NCI-H146 (cell line): ENCODE measurements at places on chromosomes 1 and 21.

DNA sequence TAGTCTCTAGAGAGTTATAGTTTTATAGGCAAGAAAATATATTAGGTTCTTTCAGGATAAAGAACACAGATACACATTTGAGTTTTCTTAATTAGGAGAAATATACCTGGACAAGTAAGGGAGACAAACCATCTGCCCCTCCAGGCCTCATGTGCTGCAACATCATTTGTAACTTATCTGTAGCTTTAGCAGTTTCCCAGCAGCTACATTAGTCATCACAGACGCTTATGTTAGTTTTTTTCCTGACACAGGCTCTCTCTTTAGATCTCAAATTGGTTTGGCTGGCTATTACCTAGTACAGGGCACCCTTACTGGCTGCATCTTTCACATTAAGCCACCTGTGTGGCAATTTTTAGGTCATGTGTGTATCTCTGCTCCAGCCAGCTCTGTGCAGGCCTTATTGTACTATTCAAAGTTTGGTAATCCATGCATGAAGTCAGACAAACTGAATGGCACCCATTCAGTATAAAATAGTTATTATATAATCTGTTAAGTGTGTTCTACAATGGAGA is 25.9 kb downstream of the GNPAT start:
- DNase-seq = no peak

- no peak for DNase-seq
Observed at GRCh38 chr1:215079456-215079855, 3.1 kb upstream of the KCNK2 start.

DNA sequence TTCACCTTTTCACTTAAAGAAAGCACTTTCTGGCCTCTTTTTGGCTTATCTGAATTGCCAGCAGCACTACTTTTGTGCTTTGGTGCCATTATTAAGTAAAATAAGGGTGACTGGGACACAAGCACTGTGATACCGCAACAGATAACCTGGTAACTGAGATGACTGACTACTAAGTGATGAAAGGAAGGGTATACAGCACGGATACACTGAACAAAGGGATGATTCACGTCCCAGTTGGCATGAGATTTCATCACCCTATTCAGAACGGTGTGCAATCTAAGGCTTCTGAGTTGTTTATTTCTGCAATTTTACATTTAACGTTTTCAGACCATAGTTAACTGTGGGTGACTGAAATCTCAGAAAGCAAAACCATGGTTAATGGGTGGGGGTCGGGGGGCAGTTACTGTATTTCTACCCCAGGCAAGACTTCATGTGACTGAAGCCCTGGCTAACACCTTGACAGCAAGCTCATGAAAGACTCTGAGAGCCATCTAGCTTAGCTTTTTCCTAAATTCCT is 102.8 kb downstream of the CLIC6 start:
- DNase-seq = no peak

DNA sequence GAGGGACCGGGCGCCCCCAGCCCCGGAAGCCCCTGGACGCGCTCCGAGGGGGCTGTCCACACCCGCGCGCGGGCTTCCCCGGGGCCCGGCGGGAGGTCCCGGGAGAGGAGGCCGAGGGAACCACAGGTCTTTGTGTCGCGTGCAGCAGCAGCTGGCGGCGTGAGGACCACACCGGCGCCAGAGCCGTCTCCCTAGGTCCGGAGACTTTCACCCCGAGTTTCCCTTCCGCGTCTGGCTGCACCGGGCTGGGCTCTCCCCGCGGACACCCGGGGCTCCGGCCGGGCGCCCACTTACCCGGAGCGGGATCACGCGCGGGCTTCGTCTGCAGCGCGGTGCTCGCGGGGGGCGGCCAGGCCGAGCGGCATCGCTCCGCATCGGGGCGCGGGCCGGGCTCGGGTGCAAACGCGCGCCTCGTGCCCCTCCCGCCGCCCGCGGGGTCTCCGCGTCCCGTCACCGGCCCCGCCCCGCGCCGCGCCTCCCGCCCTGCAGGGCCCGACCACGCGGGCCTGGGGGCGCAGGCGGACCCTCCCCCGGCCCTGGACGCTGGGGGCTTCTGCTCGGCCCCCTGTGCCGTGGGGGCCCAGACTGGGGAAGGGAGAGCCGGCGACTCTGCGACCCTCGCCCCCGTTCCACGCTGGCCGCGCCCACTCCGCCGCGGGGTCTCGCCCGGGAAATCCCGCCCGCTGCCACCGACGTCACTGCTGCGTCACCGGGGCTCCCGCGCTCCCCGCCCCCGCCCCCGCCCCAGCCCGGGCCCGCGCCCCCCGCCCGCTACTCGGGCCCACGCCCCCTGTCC is at the start of gene GNG4:
GNG4 (minus strand) TSS at position 417 of the 796 bp plus-strand sequence. CDS start 65,946 bp downstream, outside the sequence.
- peak; percentile 87 for DNase-seq

- no peak for DNase-seq
Observed at GRCh38 chr1:198669023-198669698, 30.3 kb downstream of the PTPRC start.

DNA sequence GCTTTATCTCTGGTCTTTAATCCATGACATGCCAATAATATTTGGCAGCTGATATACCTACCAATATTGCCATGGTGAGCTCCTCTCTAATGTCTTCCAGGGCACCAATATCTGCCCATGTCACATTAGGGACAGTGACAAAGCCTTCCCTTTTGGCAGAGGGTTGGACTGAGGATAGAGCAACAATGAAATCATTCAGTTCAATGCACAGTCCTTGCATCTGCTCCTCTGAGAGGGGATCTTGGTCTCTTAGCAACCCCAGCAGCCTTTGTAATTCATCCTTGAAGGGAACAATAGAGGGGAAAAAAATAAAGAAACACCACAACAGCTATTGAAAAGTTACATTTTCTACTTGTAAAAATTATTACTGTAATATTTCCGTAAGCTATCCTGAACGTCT is 42.3 kb downstream of the NVL start:
- no peak for DNase-seq

GRCh38 chr21:30580132-30580531 is 10.1 kb downstream of the KRTAP22-2 start:
- no peak for DNase-seq

DNA sequence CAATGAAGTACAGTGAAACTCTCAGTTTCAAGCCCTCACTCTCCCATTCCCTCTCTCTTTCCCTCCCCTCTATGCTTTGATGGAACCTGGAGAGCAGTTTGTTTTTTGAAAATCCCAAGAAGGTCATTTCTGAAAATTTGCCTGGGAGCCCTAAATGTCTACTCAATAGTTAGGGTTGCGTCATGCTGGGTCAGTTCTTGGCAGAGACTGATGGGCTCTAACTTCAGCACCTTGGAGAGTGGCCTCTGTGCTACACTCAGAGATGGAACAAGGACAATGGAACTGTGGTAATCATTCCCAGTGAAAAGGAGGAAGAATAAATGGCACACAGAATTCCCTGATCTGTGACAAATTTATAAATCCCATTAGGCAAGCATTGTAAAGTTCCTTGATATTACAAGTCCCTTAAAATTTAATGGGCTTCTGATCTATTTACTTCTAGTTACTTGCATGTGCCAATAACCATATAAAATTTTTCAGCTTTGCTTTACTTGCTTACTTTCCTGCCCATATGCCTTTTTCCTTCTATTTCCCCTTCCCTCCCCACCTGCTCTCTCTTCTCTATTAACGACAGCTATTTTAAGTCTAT is 182.9 kb upstream of the KCND3 start:
- no peak for DNase-seq

DNA sequence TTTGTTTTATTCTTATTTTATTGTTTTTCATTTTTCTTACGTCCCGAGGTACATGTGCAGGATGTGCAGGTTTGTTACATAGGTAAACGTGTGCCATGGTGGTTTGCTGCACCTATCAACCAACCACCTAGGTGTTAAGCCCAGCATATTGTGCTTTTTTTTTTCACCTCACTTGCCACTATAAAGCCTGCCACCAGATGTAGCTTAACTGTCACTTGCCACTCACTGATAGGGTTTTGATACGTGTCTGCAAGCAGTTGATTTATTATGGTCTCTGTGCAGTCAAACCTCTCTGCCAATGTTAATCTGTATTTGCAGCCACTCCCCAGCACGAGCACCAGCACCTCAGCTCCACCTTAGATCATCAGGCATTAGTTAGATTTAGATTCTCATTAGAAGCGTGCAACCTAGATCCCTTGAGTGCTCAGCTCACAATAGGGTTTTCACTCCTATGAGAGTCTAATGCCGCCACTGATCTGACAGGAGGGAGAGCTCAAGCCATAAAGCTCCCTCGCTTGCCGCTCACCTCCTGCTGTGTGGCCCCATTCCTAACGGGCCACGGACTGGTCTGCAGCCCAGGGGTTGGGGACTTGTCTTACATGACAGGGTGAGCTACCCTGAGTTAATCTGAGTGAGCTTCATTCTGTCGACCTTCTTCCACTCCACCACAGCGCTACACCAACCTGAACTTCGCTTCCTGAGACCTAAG is 17.9 kb upstream of the ABCG1 start:
- DNase-seq = no peak

GRCh38 chr1:91689641-91690481 is 189.2 kb downstream of the CDC7 start:
- no peak for DNase-seq

DNA sequence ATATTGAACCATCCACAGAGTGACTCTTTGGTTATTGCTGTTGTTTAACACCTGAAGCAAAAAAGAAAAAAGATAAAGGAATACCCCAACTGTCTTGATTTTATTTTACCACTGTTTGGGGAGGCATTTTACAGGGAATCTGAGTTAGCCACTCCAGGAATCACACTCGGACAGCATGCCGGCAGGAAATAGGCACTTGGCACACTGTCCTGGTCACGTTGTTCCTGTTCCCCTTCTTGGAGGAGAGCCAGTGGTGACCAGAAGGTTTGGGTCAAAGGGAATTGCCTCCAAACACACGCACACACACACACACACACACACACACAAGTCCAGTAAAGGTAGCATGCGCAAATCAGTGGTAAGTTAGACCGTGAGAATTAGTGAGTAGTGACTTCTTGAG is 13.8 kb downstream of the RGS4 start:
- DNase-seq = no peak

- DNase-seq = no peak
Observed at GRCh38 chr1:88878731-88879130, 12.6 kb downstream of the GTF2B start.

DNA sequence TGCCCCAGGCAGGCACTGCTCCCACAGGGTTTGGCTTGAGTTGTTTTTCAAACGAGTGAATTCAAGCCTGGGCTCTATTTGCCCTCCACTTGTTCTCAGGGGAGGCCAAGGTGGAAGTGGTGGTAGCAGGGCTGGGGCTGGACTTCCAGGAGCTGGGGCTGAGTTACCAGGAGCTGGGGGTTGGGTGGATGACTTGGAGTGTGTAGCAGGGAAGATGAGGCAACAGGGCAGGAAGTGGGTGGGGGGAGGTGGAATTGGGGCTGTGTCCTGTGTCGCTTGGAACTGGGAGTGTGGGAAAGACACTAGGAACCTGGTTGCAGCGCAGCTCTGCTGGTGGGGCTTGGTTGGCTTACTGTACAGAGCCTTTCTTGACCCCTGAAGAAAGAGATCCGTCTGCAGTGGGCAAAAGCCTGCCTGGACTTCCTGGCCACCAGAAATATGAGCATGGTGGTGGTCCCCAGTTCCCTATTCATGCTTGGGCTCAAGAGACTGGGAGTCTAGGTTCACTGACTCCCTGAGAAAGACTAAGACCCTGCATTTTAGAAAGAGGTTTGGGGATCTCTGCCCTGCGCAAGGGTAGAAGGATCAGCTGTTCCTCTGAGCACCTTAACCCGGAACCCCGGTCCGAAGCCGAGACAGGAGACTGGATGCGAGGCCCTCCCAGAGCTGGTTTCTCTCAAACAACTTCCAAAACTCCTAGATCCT is 3.1 kb downstream of the TFAP2E start:
- no peak for DNase-seq

DNA sequence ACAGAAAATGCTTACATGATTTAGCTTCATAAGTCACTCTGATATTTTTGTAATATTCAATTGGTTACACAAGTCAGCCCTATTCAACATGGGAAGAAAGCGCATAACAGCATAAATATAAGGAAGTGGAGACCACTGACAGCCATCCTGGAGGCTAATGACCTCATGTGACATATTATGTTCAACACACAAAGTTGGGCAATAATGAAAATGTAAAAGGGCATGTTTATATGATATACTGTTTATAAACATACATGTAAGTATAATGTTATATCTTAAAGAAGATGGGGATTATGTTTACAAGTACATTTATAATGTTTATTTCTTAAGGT is 30.2 kb downstream of the EVI5 start:
- DNase-seq = no peak

DNA sequence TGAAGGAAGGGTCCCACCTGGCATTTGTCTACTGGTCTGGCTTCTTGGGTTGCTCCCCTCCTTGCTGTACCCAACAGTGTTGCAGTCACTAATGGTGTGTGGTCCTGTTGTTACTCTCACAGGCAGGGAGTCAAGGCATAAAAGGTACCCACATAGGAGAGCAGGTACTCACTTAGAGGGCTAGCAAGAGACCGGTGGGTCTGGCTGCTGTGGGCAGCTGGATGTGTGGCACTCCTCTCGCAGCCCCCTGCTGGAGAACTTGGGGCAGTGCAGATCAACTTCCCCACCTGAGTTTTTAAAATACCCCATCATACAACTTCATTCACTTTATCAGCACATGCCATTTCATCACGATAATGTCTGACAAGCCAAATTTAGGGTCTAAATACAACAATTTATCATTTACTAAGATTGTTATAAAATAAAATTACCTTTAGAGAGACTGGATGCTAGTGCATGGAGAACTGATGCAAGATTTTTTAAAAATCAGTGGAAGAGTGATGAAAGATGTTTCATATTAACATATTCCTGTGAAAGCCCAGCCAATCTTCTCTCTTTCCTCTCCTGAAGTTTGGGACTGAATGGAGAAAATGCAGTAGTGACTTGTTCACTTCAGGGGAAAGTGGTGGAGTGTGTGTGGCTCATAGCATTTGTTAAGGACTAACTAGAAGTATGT is 42.8 kb downstream of the ACP6 start:
- DNase-seq = peak; percentile 75

- no peak for DNase-seq
Observed at GRCh38 chr1:160540859-160541233, 17.8 kb upstream of the SLAMF6 start.

DNA sequence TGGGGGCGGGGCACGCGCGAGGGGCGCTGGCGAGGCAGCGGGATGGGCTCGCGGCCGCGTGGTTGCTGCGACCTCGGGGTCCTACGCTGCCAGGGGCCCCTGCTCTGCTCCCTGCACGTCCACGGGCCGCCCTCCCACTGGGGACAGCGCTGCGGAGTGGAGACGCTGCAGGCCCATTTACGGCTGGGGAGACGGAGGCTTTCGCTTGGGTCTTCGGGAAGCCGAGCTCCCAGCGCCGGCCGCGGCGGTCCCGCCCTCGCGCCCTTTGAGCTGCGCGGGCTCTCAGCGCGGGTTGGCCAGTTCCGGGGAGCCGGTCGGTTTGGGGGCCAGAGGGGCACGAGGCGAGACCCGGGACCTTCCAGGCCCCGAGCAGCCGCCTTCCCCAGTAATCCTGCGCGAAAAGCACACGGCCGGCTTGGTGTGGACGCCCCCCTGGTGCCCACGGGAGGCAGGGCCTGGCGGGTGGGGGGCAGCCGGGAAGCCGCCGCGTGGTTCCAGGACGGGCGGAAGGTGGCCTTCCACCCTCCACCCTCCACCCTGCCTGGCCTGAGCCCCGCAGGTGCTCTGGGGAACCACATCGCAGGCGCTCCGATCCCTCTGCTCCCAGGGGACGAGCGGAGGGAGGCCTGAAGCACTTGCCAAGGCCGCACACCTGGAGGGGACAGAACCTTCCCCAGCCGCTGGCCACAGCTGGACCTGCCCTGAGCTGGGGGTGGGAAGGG is 570 bp upstream of the PEX10 start:
- peak; percentile 65 for DNase-seq
